ENCODE measurements at places on chromosomes 7 and 10.

DNA sequence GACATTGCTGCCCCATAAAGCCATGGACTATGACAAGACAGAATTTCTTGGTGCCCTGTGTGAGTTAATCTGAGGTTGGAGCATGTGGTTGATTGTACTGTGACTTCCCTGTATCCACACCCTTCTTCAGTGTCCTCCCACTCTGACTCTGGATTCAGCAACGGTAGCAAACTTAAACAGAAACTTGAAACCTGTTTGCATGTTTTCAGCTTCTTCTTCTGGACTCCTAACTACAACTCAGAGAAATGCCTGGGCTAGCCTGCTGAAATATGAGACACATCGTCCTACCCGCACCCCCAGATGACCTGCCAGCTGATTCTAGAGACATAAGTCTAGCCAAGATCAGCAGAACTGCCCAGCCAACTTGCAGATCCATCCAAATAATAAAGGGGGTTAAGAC is 78.4 kb downstream of the IPMK start:
- DNase-seq: peak; percentile 37

DNA sequence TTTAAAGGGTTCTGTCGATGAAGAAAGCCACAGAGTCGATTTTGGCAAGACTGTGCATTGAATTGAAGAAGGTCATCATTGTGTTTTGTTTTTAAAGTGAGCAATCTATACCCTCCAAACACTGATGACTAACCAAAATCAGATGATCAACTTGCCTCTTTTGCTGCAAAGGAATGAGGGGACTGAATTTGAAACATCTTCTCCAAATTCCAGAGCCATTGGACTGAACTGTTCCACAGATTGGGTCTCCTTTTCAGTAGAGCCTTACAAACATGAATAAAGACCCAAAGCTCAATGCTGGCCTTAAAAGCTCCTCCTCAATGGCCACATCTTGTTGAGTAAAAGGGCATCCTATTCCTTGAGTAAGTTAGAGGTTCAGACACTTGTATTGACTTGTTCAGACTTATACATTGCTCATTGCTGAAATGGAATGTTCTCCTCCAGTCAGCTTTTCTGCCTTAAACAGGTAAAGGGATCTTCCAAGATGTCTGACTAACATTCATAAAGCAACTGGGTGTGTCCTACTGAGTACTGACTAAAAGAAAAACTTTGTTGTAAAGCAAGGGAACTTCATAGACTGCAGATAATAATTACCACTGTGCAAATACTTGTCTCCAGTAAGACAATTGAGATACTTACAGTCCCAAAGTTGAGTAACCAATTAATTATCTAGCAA is 630.6 kb downstream of the KCNMA1 start:
- no peak for DNase-seq

GRCh38 chr10:6401558-6402348 is 178.3 kb downstream of the PRKCQ start:
- DNase-seq: peak; percentile 84

GRCh38 chr10:48798481-48799254 is 114.0 kb downstream of the WDFY4 start:
- DNase-seq: no peak

DNA sequence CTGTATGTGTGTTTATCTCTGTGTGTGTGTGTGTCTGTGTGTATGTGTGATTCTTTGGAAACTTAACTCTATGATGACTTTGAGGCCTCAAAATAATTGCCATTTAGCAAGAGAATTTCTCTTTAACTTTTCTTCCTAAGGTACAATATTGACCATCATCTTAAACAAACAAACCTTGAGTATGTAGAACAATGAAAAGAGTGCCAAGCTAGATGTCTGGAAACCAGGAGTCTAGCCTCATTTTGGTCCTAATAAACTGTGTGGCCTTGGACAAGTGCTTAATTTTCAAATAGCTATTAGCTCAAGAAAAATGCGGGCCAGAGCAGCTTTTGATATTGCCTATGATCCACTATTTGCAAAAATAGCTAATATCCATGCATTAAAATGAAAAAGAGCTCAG is 119.3 kb downstream of the RNLS start:
- no peak for DNase-seq

DNA sequence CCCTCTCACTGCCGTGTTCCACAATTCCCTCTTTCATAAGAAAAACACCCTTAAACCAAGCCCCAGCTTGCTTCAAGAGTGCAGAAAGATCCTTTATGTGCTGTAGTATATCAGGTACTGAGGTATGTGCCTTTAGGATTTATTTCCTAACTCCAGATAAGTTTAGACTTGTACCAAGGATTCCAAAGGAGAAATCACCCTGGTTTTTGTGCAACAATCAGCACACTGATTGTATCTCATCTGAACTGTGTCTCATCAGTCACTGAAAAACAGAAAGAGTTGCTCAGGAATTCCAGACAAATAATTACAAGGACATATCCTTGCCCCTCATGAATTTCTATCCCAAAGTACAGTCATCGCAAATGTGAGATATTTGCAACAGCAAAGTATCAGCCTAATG is 77.2 kb upstream of the PTPRZ1 start:
- no peak for DNase-seq

DNA sequence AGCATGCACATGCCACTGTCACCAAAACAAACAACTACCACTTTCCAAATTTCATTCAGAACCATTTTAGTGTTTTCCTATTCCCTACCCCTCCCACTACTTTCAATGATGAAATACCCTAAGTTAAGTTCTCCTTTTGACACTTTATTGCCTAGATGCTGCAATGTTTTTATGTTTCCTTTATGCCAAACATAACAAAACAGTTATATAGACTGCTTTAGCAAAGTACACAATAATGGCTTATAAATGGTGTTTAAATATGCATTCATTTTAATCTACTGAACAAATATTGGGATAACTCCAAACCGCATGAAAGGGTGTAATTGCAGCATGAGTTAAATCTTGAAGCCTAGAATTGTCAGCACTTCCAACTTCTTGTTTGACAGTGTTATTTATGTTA is 69.2 kb downstream of the PHYHIPL start:
- no peak for DNase-seq

- DNase-seq: no peak
Observed at GRCh38 chr10:111432588-111432987, 355.8 kb downstream of the ADRA2A start.

GRCh38 chr7:114825423-114825951 is 96.4 kb upstream of the MDFIC start:
- no peak for DNase-seq
